Right renal cortex interstitium (tissue), 3 donors: ENCODE measurements at places on chromosomes 5 and 9. TPM values are rescaled to one million over a fixed set of nuclear protein-coding genes. Genes with fewer than 3 reads are reported as not detected.

Gene SLCO4C1
- polyA plus RNA-seq: 26.1 TPM

- DNase-seq: no peak
These were observed 73.3 kb downstream of the GLIS3 start for GRCh38 chr9:4226331-4227250.

- no peak for DNase-seq
These were observed 7.0 kb downstream of the RCL1 start for GRCh38 chr9:4799775-4800174.

- DNase-seq: no peak
These were observed 34.5 kb upstream of the ZNF366 start for GRCh38 chr5:72541501-72542225.

DNA sequence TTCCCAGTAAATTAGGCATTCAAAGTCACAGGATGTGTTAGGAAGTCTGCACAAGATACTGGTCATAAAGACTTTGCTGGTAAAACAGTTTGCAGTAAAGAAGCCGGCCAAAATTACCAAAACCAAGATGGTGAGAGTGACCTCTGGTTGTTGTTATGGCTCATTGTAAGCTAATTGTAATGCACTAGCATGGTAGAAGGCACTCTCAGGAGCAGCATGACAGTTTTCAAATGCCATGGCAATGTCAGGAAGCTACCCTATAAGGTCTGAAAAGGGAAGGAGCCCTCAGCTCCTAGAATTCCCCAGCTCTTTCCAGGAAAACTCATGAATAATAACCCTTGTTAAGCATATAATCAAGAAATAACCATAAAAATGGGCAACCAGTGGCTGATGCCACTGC is 64.3 kb upstream of the TNC start:
- no peak for DNase-seq

GRCh38 chr5:78971998-78972397 is 13.1 kb downstream of the ARSB start:
- no peak for DNase-seq

- DNase-seq: no peak
These were observed 169.0 kb upstream of the NREP start for GRCh38 chr5:111926026-111926425.

Gene DRD1
- polyA plus RNA-seq: not detected

DNA sequence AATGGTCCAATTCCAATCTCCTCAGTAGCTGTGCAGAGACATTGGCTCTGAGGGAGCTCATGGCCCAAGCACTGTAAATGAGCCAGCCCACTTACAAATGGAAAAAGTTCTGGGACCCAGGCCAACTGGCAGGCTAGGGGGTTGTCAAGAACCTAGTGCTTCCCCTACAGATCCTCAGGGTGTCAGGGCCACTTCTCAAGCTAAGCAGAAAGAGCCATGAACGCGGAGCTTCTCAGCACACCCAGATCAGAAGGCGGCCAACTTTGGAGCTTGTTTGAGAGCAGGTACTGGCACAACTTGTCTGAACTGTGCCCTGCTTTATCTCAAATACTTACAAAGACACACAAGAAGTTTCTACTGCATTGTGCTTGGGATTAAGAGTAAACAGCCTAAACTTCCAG is 17.5 kb downstream of the TLE1 start:
- DNase-seq: no peak

- no peak for DNase-seq
These were observed 375.0 kb upstream of the RFX3 start for GRCh38 chr9:3900673-3901318.

DNA sequence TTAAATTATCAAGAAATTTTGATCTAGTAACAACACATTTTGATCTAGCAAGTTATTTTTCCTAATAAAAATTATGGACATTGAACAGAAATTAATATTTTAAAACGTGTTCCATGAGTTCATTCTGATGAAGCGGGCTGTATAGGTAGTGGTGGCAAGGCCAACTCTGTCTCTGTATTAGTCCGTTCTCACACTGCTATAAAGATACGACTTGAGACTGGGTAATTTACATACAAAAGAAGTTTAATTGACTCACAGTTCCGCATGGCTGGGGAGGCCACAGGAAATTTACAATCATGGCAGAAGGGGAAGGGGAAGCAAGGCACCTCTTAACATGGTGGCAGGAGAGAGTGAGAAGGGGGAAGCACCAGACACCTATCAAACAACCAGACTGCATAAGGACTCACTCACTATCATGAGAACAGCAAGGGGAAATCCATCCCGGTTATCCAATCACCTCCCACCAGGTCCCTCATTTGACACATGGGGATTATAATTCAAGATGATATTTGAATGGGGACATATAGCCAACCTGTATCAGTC is 61.2 kb downstream of the TMEM232 start:
- no peak for DNase-seq

GRCh38 chr9:134825025-134825424 is 55.6 kb upstream of the FCN2 start:
- DNase-seq: no peak

DNA sequence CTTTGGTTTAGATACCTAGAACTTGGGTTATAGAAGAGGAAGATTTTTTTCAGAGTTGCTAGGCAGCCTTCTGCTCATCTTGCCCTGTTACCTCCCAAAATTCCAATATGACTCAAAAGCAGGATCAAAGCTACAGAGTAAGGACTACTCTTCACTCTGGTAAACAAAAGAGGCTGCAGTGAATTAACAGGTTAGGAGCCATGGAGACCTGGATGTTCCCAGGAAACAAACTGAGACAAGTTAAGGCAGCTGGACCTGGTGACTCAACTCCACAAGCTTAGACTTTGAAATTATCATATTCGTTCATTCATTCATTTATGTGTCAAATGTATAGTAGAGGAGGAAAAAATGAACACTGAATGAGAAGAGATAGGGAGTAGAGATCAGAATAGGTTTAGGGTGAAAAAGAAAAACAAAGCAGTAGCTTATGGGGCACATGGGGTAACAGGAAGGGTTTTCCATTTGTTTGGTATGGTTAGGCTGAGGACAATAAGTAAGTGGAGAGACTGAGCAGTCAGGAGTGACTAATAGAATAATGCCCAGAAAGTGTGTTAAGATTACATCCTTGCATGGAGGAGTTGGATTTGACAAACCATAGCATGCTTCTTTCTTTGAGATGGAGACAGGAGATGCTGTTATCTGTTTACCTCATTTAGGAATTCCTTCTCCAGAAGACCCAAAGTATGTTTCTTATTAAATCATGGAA is 464.0 kb upstream of the ZNF608 start:
- DNase-seq: no peak

GRCh38 chr5:56791396-56791795 is 24.0 kb upstream of the MAP3K1 start:
- DNase-seq: no peak

GRCh38 chr5:10703676-10704075 is 57.4 kb downstream of the DAP start:
- DNase-seq: no peak

Gene CDKN2A
- not detected for polyA plus RNA-seq

- DNase-seq: no peak
These were observed 150.1 kb downstream of the KDM4C start for GRCh38 chr9:6907772-6908381.

DNA sequence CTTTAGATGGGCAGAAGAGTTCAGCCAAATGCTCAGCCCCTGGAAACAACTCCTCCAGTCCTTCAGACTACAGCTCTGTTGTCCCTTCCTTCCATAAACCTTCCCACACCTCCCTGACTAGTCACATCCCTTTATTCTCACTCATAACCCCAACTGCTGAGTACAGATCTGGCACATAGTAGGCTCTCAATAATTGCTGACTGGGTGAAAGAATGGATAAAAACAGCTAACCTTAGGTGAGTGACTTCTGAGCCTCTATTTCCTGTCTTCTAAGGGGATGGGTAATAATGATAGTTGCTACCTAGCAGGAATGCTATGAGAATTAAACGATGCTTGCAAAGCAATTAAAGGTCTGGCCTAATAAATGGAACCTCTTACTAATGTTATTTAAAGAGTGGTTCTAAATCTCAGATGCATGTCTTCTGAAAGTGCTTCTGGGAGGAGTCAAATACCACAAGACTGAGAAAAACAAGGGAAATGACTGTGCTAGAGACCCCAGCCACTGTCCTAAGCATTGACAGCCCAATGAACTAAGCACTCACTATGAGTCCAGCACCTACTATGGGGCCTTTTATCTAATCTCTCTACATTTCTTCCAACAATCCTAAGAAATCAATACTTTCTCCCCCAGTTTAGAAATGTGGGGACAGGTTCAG is 2.5 kb upstream of the NR6A1 start:
- DNase-seq: no peak

DNA sequence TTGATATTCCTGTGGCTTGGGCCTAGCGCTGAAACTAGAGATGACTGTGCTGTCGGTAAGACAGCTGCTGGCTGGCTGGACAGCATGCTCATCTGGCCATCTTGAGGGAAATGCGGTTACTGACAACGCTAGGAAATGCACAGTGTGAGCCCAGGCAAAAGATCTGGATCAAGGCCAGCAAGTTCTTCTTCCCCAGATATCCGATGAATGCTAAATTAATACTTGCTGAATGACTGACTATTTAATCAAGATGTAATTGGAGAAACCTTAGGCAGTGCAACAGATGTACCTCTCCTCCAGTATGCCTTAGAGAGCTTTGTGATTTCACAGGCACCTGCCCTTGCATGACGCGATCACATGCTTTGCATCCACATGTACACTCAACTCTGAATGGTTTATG is 659.1 kb downstream of the EFNA5 start:
- no peak for DNase-seq

- no peak for DNase-seq
These were observed 58.7 kb upstream of the RNU6ATAC start for GRCh38 chr9:134223091-134223490.

- DNase-seq: no peak
These were observed 703.9 kb downstream of the EFNA5 start for GRCh38 chr5:106966686-106967315.

Gene FSD1L
- 9.5 TPM for polyA plus RNA-seq

Gene RNF145
- polyA plus RNA-seq: 107 TPM

- no peak for DNase-seq
These were observed 6.6 kb upstream of the RNF20 start for GRCh38 chr9:101527066-101527465.

GRCh38 chr5:171589461-171589860 is 170.0 kb downstream of the FGF18 start:
- no peak for DNase-seq

Gene SMIM33
- not detected for polyA plus RNA-seq

- peak; percentile 18 for DNase-seq
These were observed 478 bp downstream of the TEX10 start for GRCh38 chr9:100352201-100352726.

- no peak for DNase-seq
These were observed 69.5 kb upstream of the CKMT2 start for GRCh38 chr5:81163651-81164050.

- DNase-seq: no peak
These were observed 55.2 kb downstream of the NTNG2 start for GRCh38 chr9:132216861-132217619.

- no peak for DNase-seq
These were observed 60.6 kb downstream of the AUH start for GRCh38 chr9:91301161-91301560.

DNA sequence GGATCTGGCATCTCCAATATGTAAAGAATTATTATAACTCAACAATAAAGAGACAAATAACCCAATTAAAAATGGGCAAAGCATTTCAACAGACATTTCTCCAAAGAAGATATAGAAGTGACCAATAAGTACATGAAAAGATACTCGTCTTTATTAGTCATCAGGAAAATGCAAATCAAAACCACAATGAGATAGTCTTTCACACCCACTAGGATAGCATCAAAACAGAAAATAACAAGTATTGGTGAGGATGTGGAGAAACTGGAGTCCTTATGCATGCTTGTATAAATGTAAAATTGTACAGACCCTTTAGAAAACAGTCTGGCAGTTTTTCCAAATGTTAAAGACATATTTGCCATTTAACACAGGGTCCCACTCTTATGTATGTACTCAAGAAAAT is 39.1 kb upstream of the ITGA1 start:
- DNase-seq: no peak

DNA sequence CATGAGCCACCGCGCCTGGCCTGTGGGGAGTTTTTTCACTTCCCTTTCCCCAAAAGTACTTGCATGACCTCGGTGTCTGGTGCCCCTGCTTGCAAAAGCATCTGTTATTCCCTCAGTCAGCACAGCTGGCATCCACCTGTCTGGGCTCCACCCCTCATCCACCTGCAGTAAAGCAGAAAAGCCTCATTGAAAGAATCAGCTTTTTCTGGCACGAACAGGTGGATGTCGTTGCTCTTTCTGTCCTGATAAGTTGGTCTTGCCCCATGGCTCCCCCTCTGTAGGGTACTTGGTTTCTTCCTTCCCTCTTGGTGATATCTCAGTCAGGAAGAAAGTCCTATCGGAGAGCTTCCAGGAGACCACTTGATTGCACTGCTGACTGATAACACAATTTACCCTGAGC is 37.4 kb downstream of the WWC1 start:
- no peak for DNase-seq

Gene TNFAIP8
- 29.9 TPM for polyA plus RNA-seq

DNA sequence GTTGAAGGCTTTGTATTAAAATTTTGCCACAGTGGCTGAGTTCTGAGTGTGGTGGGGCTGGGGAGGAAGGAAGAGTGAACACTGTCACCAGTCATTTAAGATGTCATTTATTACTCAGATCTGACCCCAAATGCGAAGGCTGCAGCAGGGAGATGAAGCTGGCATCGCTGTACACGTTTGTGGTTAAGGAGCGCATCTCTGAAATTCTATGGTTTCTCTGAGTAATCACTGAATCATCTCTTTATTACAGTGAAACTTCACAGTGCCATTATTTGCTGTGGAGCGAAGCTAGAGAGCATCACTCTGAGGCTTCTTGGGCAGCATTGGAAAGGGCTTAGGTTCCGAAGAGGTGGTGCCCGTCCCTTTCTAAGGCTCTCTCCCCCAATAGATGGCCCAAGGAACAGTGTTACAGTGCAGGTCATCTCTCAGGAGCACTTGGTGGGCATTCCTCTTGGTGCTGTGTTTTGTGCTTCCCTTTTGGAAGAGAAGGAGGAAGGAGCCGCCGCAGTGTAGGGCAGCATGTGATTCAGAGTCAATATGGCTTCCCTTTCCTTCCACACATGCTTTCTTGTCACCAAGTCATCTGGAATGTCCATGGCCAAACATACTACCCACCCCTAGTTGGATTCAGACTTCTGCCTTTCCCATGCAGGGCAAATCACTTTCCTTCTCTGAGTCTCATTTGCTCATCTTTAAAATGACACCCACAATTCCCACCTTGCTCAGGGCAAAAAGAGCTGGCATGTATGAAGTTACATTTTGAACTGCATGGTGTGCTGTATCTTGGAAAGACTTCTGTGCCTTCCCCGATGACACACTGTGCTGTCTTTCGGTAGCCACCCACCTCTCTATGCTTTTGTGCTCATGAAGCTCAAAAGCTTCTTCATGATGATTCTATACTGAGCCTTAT is 9.3 kb upstream of the TEX48 start:
- no peak for DNase-seq

GRCh38 chr5:38720554-38721361 is 125.1 kb upstream of the OSMR start:
- no peak for DNase-seq

- no peak for DNase-seq
These were observed 243.0 kb upstream of the PTGER4 start for GRCh38 chr5:40436535-40437237.

GRCh38 chr9:112384690-112385089 is 4.8 kb downstream of the HSDL2 start:
- no peak for DNase-seq

GRCh38 chr5:129073111-129073510 is 21.4 kb upstream of the ISOC1 start:
- DNase-seq: no peak

Gene FBP2
- 0.21 TPM for polyA plus RNA-seq

GRCh38 chr9:117771136-117771535 is 66.9 kb downstream of the TLR4 start:
- DNase-seq: peak; percentile 24
